ENCODE measurements at places on chromosomes 11 and 22. TPM values are rescaled to one million over a fixed set of nuclear protein-coding genes. Genes with fewer than 3 reads are reported as not detected.
A peak's percentile ranks its signal among the peaks of the same experiment; 100 is the strongest.

Gene TBC1D22A
- 16.7 TPM for total RNA-seq

GRCh38 chr11:47259232-47259977 lies 1.6 kb downstream of the NR1H3 start:
- DNase-seq: peak; percentile 87

DNA sequence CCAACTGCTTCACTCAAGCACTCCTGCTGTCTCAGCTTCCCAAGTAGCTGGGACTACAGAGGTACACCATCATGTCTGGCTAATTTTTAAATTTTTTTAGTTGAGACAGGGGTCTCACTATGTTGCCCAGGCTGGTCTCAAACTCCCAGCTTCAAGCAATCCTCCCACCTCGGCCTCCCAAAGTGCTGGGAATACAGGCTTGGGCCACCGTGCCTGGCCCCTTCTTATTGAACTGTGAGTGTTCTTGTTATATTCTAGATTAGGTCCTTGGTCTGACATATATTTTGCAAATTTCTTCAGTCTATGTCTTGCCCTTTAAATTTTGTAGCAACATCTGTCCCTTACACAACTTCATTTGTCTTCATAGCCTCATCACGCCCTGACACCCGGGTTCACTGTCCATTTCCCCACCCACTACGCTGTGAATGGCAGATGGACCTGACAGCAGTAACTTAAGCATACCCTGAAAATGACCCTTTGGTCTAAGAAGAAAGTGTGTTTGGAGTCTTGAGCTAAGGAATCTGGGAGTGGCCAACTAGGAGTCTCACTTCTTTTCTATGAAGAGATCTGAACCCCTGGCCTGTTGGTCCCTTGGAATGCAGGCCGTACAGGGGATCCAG lies 4.2 kb upstream of the FAM118A start:
- DNase-seq: no peak

GRCh38 chr22:22216450-22216959 lies 28.1 kb upstream of the VPREB1 start:
- no peak for DNase-seq

DNA sequence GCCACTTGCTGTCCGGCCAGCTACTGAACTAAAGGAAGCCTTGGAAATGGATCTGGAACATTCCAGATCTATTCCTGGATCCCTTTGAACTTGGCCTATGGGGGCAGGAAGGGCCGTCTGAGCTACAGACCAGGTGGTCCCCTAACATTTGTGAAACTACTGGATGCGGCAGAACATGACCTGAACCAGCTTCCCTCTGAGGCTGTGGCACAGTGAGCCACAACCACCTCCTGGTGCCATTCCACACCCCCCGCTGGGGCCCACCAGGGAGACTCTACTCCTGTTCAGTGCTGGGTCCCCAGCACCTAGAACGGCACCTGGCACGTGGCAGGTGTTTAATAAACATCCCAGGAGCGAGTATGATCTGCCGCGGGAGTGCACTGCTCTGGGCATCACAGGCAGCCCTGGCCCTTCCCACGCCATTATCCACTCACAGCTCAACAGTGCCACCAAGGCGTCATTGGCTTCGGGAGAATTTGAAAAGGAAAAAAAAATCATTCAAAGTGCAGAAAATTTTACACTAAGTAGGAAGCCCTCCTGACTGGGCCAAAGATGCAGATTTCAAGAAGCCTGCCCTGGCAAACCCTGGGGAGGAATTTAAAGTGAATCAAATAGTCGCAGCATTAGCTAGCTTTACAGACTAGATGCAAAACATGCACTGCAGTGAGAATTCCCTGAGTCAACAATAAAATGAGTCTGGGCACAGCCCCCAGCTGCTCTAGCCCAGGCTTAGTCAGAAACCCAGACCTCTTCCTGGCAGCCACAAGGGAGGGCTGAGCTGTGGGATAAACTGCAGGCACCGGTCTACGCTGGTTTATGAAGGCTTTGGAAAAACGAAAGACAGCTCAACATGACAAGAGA lies 14.3 kb upstream of the EFCAB6 start:
- no peak for DNase-seq

DNA sequence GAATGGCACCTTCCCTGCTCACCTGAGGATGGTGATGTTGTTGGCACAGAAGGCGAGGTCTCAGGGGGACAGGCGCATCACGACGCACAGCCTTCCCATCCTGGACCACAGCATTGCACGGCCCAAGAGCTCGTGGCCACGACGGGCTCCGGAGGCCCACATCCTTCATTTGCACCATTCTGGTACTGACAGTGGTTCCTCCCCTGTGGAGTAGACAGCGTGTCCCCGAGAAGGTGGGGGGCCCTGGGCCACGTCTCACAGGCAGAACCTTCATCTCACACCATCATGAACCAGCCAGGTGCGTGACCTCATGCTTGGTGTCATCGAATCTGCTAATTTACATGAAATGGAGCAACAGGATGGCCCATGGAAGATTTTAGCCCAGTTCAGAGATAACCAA lies 180.0 kb downstream of the CTTN start:
- no peak for DNase-seq

All from hematopoietic multipotent progenitor cell (in vitro differentiated cells).